ENCODE measurements at places on chromosomes 3 and 15.
A peak's percentile ranks its signal among the peaks of the same experiment; 100 is the strongest.

DNA sequence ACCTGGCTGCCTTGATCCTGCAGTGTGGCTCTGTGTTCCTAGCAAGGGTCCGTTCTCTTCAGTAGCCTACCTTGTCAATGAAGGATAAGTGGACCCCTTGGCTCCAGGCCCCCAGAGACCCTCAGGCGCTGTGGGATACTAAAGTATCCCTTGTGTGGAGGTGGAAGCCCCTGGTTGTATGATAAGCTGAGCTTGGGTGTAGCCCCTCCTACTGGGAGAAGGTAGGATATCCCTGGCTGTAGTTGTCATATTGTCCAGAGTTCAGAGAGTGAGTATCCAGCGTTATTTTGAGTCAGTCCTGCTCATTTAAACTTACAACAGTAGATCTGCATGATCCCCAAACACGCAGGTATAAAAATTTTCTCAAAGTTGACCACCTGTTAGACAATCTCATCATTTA lies 496.8 kb downstream of the CNTN4 start:
- DNase-seq: no peak

GRCh38 chr3:154614601-154615000 lies 184.6 kb upstream of the GPR149 start:
- no peak for DNase-seq

DNA sequence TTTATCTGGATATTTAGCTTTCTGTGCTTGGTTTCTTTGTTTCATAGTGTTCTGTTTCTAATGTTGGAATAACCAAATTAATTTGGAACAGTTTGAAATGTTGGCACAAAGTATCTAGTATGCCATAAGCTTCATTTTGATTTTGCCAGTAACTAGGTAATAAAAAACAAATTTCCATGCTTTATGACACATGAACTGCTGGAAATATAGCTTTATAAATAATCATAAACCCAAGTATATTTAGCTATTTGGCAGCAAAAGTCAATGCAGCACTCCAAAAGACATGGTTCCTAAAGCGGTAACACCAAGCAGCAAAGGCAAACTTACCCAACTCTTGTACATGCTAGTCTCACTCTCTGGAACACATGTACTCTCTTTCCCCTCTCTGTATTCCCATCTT lies 106.0 kb upstream of the CCNL1 start:
- DNase-seq: no peak

DNA sequence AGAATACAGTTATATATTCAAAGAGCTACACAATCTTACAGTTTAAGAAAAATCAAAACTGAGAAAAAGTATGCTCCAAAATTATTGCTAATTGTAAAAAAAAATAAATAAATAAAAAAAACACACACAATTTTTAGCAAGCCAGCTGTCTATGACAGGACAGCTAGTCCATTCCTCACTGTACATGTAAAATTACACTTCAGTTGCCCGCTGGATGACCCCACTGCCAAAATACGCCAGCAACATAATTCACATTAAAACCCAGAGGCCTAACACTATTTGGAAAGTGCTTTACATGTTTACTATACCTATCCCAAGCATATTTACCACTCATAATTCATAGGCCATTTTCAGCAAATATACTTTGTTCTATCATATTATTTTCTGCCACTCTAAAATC lies 5.8 kb downstream of the MYO9A start:
- no peak for DNase-seq

DNA sequence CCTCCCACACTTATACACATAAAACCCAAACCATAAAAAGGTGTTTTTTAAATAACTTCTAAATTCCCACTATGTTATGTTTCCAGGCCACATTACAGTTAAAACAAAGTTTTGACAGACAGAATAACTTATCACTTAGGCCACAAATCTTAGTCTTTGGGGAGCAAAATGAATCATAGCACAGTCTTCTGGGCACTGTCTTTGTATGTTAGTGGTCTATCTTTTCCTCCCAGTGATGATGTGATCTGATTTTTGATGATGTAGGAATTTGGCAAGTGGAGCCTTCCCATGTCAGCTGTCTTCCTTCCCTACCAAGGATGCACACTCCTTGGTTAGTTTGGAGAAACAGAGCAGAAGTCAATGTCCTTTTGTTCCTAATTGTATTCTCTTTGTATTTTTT lies 67.3 kb downstream of the THSD4 start:
- DNase-seq: no peak

DNA sequence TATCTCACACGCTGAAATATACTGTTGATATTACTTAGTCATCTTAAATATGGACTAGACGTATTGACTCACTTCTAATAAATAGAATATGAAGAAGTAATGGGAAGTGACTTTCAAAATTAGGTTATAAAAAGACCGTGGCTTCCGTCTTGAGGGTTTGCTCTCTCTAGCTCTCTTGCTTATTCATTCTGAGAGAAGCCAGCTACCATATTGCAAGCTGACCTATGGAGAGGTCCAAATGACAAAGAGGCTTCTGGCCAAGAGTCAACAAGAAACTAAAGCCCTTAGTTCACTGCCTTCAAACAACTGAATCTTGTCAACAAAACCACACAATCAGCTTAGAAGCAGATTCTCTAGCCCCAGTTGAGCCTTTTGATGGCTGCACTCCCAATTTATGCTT lies 46.1 kb downstream of the SLC9C1 start:
- peak; percentile 19 for DNase-seq

DNA sequence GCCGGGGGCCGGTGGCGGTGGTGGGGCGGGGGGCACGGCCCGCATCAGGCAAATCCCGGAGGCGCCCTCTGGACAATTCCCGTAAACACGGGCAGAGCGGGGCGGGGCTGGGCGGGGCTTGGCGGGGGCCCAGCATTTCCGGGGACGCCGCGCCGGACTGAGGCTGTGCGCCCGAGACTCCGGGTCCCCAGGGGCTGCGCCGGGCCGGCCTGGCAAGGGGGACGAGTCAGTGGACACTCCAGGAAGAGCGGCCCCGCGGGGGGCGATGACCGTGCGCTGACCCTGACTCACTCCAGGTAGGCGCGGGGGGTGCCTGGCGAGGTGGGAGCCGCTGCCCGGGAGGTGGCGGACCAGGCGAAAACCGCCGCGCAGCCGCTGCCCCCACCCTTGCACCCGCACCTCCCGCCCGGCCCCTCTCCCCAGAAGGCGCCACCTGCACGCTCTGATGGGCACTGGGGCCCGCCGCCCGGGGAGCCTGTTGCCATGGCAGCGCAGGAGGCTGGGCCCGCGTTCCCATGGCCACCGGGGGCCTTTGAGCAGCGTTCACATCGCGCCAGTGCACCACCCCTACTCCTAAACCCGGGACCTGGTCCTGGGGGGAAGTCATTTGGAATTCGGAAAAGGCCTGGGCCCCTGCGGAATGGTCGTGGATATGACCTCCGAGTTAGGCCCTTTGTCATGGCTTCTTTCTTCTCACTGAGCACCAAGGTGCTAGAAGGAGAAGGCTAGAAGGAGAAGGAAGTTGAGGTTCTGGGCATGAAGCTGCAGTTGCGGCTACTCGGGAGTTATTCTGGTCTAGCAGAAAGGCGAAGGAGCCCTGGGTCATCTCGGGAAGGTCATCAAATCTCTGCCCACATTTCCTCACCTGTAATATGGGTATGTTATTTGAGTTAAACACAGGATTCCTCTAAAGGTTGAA lies 16.1 kb upstream of the SEMA4B start:
- peak; percentile 65 for DNase-seq

GRCh38 chr3:156509189-156510174 lies 45.4 kb downstream of the SSR3 start:
- peak; percentile 75 for DNase-seq

- DNase-seq: no peak
Observed at GRCh38 chr3:110528305-110529121, 543.1 kb upstream of the NECTIN3 start.

GRCh38 chr3:109804697-109805096 lies 467.4 kb upstream of the DPPA4 start:
- DNase-seq: no peak

DNA sequence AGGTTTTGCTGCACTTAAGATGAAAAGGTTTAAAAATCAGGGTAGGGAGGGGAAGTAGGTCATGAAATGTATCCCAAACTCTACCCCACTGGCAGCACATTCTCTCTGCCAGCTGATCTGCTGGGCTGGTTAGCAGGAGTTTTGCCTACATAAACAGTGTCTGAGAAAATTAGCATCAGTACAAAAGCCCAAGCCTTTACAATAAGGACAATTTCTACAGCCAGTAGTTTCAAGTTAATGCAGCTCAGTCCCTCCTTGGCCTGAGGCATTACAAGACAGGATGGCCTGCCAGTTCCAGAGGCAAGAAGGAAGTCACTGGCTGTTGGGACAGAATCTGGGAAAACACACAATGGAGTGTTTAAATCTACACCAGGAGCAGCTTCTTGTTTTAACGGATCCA lies 32.8 kb downstream of the NCEH1 start:
- DNase-seq: no peak

DNA sequence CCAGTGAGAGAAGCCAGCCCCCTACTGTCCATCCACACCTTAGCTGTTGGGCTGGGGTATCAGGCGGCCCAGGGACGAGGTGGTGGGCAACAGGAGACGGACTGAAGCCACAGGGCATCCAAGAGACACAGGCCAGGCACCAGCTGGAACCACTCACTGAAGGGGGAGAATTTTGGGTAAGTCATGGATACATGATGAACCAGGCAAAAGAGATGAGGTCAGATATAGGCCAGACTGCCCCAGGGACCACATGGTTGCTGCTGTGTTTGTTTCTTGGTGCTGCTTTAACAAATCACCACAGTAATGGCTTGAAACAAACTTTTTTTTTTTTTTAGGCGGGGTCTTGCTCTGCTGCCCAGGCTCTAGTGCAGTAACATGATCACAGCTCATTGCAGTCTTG lies 66.4 kb downstream of the SEMA5B start:
- peak; percentile 53 for DNase-seq

- DNase-seq: no peak
Observed at GRCh38 chr3:10715886-10716285, 100.1 kb upstream of the SLC6A11 start.

DNA sequence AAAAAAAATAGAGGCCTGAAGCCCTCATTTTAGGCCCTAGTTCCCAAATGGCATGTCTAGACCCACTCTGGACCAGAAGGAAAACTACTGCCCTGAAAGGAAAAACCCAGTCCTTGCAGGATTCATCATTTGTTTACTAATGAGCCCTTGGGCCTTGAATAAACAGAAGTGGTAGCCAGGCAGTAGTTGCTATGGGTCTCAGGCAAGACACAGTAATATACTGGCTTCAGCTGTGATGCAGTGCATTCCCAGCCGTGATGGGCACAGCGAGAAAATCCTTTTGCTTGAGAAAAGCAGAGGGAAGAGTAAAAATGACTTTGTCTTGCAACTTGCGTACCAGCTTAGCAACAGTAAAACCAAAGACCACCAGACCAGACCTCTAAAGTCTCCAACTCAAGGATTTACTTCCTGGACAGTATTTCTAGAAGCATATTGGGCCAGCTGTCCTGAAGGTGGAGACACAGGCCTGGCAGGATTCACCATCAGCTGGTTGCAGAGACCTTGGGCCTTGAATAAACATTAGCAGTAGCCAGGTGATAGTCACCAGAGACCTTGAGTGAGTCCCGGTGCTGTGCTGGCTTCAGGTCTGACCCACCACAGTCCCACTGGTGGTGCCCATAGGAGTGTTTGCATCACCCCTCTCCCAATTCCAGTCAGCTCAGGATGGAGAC lies 208.3 kb upstream of the SLITRK3 start:
- DNase-seq: no peak

DNA sequence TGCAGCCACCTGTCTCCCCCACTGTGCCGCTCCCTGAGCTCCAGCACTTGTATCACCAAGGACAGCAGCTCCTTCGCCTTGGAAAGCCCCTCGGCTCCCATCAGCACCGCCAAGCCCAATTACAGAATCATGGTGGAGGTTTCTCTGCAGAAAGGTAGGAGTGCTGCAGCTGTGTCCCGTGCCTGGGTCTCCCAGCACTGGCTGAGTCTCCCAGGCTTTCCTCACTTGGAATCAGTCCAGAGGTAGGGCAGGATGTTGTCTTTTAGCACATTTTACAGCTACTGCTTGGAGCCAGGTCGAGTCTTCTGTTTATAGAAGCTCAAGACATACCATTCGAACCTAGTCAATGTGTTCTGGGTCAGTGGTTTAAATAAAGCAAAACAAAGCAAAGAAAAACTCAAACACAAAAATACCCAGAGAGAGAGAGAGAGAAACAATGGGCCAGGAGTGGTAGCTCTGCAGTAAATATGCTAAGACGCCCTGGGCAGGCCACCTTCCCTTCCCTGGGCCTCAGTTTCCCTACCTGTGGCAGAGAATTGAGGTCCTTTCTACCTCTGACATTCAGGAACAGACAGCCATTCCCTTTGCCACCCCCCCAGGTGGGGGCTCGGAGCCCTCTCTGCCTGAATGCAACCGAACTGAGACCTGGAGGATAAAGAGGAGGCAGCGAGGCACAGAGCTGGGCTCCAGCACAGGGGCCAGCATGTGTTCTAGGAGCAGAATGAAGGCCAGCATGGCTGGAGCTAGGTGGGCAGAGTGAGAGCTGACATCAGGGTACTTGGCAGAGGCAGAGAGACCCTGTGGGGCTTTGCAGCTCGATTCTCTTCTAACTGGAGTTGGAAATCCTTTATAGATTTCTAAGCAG lies 44.1 kb downstream of the STARD5 start:
- no peak for DNase-seq

DNA sequence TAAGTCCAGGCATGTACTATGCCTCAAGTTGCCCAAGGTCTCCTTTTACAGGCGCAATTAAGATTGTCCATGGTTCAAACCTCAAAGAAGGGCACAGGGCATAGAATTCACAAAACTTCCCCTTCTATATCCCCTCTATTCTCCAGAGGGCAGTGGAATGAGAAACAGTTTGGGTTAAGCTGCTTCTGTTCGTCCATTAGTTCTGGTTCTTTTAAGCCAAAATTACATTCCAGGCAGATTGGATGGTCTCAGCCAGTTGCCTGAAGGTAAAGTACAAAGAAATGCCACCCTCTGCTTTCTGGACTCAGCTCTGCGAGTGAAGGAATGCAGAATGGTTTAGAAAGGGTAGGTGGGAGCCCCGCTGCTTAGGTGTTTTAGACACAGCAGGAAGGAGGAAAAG lies 200.7 kb downstream of the GREM1 start:
- no peak for DNase-seq

DNA sequence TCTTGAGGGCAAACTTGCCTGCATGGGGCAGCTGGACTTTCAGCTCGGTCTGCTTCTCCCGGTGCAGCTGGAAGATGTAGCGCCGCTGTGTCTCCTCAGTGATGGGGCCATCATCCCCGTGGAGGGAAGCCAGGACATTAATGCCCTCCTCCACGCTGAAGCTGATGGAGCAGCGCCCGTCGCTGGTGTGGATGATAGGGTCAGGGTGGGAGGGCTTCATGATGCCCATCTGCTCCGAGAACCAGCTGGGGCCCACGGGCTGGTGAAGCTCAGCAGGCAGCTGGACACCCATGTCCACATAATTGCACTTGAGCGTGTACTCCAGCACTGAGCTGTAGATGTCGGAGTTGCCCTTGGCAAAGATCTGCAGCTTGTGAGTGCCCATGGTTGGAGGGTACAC lies 46.9 kb downstream of the KY start:
- DNase-seq: no peak

GRCh38 chr3:47098910-47099309 lies 65.0 kb downstream of the SETD2 start:
- DNase-seq: no peak

GRCh38 chr3:184237211-184237610 lies 7.8 kb downstream of the VWA5B2 start:
- DNase-seq: no peak

GRCh38 chr15:60758961-60759729 lies 280.2 kb upstream of the ICE2 start:
- no peak for DNase-seq
